ENCODE measurements at places on chromosomes 5 and 9. TPM values are rescaled to one million over a fixed set of nuclear protein-coding genes. Genes with fewer than 3 reads are reported as not detected.

URM1 gene
- total RNA-seq, result 47.5 TPM

TNFSF8 gene
- total RNA-seq, result 15.9 TPM

HDHD3 gene
- total RNA-seq, result 26.2 TPM

DNA sequence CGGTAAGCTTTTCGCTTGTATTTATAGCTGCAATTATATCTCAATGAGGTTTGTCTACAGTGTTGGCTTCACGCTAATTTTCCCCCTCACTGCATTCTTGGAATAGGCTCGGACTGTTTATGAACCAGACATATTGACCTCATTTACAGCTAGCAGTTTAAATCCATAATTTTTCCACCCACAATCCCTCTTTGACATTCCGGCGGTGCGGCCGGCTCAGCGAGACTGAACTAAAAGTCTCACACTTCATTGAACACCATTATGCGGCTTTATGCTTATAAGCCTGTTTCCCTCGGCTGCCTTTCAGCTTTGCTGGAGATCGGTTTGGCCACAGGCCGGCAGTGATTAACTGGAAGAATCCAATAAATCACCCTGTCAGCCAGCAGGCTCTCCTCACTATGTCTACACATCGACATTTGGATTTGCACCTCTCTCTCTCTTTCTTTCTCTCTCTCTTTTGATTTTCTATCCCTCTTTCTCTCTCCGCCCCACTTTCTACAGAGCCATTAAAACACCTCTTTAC is 315.0 kb upstream of the TLE4 start:
- H3K27me3 ChIP-seq, result peaks cover 29% of the 10 kb centered on the region
- DNase-seq, result no peak

DNA sequence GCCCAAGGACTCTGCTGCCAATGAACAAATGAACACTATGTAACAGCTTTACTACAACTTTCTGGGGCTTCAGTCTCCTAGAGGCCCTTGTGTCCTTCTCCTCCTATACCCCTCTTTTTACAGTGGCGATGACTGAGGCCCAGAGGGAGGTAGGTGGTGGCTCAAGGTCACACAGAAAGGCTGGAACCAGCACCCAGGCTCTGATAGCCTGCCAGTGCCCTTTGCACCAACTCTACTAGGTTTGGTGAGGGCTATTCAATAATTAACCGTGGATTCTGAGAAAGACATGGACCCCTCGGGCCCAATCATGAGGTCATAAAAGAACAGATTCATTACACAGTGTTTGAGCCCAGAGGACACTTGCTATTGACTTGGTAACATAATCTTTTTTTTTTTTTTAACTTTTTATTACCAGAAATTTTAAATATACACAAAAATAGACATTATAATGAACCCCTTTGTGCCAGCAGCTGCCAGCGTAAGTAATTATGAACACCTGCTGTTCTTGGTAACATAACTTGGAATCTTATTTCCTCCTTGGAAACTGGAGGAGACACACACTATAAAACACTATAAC is 6.1 kb upstream of the ALDH1B1 start:
- H3K4me1 ChIP-seq, result no peaks in the 10 kb centered on the region
- H3K27me3 ChIP-seq, result peaks cover 8% of the 10 kb centered on the region
- no peaks in the 10 kb centered on the region for H3K36me3 ChIP-seq
- H3K4me3 ChIP-seq, result no peak overlapping the region

GRCh38 chr5:138772986-138773594 is 19.9 kb downstream of the CTNNA1 start:
- H3K4me1 ChIP-seq, result no peaks in the 10 kb centered on the region
- no peak for DNase-seq
- no peak overlapping the region for H3K27ac ChIP-seq

DNA sequence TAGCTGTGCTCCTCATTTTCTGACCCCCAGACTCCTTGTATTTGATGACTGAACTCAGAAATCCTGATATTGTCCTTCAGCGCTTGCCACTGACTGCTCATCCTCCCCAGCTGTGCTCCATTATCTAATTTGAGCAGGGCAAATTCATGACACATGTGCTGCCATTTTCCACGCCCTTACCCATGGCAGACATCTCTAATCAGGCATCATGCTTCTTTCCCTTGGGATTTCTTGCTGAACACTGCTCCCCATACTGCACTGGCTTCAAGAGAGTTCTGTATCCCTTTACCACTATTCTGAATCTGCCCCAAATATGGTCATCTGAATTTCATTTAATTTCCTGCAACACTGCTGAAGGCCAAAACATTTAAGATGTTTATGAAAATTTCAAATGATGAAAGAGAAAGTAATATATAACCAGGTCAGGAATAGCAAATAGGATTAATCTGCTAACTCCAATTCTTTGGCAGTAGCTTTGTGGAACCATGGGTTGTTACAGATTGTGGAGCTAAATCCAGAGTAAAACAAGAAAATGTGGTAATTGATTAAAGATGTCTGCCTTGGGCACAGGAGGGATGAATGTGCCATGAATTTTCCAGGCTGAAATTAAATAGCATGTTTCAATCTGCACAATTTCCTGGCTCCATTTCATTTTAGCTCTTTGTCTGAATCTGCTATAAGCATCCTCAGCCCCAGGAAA is 93.6 kb downstream of the CYFIP2 start:
- H3K36me3 ChIP-seq, result peaks cover 37% of the 10 kb centered on the region
- H3K27ac ChIP-seq, result peak overlapping the region; percentile 73
- DNase-seq, result no peak
- H3K4me1 ChIP-seq, result peaks cover 21% of the 10 kb centered on the region

Measured in naive thymus-derived CD8-positive, alpha-beta T cell (primary cell).